Right renal cortex interstitium (tissue), 3 donors: ENCODE measurements at places on chromosomes 3 and 15. TPM values are rescaled to one million over a fixed set of nuclear protein-coding genes. Genes with fewer than 3 reads are reported as not detected.
A peak's percentile ranks its signal among the peaks of the same experiment; 100 is the strongest.

DNA sequence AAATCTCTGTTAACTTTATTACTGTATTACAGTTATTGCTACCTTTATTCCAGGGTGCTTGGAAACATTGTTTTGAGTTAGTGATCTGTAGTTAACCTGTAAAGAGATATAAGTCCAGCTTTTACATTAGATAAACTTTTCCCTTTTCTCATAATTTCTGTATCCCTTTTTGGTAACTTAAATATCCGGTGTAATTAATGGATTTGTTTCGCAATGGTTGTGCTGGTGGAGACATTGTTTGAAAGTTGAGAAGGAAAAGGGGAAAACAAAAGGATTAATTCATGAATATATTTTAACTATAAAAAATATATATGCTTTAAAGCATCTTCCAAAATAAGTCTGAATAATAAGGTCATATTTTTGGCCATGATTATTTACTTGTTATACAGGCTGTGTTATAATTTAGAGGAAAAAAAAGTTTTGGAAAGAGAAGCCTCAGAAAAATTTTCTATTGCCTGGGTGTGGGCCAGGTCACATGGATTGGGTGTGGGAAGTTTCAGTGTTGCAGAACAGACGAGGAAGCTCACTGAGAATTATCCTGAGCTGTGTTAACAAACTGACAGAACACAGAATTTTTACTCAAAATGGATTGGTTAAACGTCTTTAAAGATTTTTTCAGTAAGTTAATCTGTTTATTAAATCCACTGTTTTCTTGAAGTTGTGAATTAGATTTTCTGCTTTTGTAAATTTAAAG, 27.7 kb upstream of the IL20RB start:
- DNase-seq, result no peak

DNA sequence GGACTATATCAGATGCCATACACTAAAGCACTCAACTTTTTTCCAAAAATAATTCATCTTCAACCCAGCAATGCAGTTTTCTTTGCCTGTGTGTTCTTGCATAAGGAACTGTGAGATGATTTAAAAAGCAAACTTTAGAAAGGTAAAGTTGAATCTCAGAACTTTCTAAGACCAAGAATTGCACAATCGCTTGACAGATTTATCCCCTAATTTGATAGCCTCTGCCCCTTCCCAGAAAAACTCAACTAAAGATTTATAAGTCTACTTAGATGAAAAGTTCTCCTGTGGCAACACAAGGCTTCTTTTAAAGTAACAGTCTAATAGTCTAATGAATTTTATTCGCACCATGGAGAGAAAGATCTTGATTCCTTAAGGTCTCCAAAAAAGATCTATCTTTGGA, 259.3 kb downstream of the MAGI1 start:
- DNase-seq, result no peak

- no peak for DNase-seq
Measured at GRCh38 chr15:58524247-58524646, 92.5 kb downstream of the LIPC start.

The RLBP1 gene
- not detected for polyA plus RNA-seq

DNA sequence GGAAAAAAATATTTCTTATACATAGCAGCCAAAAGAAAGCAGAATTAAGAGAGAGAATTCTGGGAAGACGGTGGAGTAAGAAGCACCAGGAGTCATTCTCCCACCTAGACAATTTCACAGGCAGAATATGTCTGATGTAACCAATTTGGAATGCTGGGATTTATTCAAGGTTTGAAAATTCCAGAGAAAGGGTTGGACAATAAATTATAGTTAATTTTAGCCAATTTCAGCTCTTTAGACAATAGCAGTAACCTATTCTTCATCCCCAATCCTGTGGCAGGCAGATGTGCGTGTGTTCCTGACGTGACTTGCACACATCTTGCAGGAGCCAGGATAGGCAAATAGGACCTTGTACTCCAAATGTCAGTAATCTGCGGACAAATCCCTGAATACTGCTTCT, 541.0 kb upstream of the NAALADL2 start:
- no peak for DNase-seq

- peak; percentile 13 for DNase-seq
Measured at GRCh38 chr3:161372321-161373260, 1.3 kb upstream of the SPTSSB start.
